Osteoblast (primary cell): ENCODE measurements at places on chromosomes 11 and 22. TPM values are rescaled to one million over a fixed set of nuclear protein-coding genes. Genes with fewer than 3 reads are reported as not detected.

GRCh38 chr11:126918556-126918955 is 82.0 kb downstream of the KIRREL3 start:
- no peaks in the 10 kb centered on the region for H3K27me3 ChIP-seq
- no peak for DNase-seq
- H3K4me3 ChIP-seq: no peak overlapping the region

GRCh38 chr22:46007848-46008261 is 30.9 kb upstream of the WNT7B start:
- peak overlapping the region; percentile 98 for H3K27ac ChIP-seq
- no peaks in the 10 kb centered on the region for H3K36me3 ChIP-seq
- peaks cover 54% of the 10 kb centered on the region for H3K4me1 ChIP-seq
- peak overlapping the region; percentile 62 for H3K4me3 ChIP-seq
- H3K27me3 ChIP-seq: no peaks in the 10 kb centered on the region

GAL3ST1 gene
- not detected in 2 replicates for total RNA-seq

- H3K27ac ChIP-seq: no peak overlapping the region
- H3K4me1 ChIP-seq: no peaks in the 10 kb centered on the region
- no peaks in the 10 kb centered on the region for H3K27me3 ChIP-seq
Measured at GRCh38 chr11:59857439-59858434, 8.6 kb downstream of the TCN1 start.

DNA sequence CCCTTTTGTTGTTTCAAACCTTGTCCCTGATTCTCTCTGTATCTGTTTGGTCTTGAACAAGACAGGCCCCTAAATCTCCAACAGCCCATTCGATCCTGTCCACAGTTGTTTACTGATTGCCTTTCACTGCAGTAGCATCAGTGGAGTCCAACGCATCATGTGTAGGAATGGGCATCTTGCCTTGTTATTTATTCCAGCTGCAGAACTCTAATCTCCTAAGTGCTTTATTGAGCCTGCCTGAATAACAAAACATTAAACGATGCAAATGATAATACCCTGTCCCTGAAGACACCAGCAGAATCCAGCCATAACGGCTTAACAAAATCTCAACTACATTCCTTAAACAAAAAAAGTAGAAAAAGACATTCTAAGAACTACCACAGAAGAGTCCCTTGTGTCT is 50.1 kb downstream of the SLC35F2 start:
- no peaks in the 10 kb centered on the region for H3K36me3 ChIP-seq
- no peaks in the 10 kb centered on the region for H3K27me3 ChIP-seq
- H3K27ac ChIP-seq: no peak overlapping the region
- no peaks in the 10 kb centered on the region for H3K4me1 ChIP-seq

DNA sequence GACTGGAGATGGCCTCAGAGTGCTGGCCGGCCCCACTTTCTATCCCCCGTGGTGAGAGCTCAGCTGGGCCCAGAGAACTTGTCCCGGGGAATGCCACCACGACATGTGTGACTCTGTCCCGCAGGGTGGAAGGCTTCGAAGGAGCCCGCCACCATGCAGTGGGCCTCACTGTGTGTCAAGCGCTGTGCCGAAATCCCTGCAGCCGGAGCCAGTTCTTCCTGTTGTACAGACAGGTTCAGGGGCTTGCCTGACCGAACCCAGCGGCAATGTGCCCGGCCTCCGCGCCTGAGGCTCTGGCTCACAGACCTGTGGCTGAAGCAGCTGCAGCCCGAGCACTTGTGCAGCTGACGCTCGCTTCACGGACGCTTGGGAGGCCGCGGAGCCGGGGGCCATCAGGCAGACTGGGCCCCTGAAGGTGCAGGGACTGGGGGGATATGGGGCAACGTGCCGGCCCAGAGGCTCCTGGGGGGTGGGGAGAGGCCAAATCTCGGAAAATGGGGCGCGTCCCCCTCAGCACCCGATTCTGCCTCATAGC is 650 bp downstream of the PPM1F start:
- no peaks in the 10 kb centered on the region for H3K27me3 ChIP-seq
- peak overlapping the region; percentile 78 for H3K4me3 ChIP-seq
- peak; percentile 89 for DNase-seq

UPB1 gene
- under 0.01 TPM in 1 of 2 replicates, not detected in the other for total RNA-seq
